Adipocyte (in vitro differentiated cells): ENCODE measurements at places on chromosomes 1 and 21.

GRCh38 chr1:207695891-207696290 lies 51.0 kb downstream of the CR1L start:
- DNase-seq, result no peak

GRCh38 chr1:172236958-172237357 lies 183.5 kb upstream of the C1orf105 start:
- peak; percentile 5 for DNase-seq

GRCh38 chr21:29664615-29665014 lies 275.2 kb downstream of the GRIK1 start:
- no peak for DNase-seq

- DNase-seq, result peak; percentile 9
Measured at GRCh38 chr1:99292886-99293285, 28.6 kb downstream of the PLPPR4 start.

GRCh38 chr1:38129971-38130370 lies 83.4 kb upstream of the POU3F1 start:
- DNase-seq, result peak; percentile 23

- no peak for DNase-seq
Measured at GRCh38 chr1:39497585-39497984, 6.1 kb downstream of the BMP8A start.

DNA sequence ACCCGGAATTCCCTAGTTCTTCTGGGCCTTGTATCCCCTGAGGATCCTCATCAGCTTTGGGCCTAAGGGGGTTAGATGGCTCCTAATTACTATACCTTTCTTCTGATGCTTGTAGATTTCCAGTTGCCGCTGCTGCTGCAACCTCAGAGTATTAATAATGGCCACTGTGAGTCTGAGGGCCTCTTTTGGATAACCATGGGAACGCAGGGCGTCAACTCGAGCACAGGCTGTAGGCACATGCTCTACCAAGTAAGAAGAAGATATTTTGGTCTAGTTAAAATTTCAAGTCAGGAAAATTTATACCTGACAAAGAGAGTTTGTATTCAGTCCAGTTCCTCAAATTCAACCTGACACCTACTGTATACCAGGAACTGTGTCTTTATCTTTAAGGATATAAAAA lies 28.2 kb downstream of the UROD start:
- DNase-seq, result no peak

DNA sequence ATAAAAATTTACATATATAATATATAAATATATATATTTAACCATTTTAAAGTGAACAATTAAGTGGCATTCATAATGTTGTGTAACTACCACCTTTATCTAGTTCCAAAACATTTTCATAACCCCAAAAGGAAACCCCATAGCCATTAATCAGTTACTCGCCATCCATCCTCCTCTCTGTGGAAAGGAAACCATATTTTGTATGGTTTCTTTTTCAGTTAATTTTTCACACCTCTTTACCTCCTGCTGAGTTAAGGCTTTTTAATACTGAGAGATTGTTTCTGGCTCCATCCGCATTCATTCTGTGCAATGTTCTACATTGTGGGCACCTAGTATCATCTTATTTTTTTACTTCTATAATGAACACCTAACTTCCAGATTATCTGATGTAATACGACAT lies 512.1 kb downstream of the LMO4 start:
- no peak for DNase-seq

DNA sequence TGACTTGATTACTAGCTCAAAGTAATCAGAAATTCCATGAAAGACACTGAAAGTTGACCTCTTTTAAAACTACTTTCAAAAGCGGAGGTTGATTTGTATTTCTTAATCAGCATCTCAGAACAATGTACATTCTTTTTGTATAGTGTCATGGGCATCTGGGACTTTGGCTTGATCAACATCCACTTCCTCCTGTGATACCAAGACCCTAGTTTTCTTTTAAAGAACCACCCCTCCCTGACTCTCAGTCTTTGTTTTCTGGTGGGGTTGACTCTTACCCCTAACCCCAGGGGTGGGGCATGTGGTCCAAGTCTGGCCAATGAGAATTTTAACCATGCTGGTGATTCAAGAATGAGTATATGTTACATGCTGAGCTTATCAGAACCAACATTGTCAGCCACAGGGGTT lies 21.7 kb upstream of the IRF2BP2 start:
- peak; percentile 87 for DNase-seq
